Fibroblast of skin of left quadriceps (primary cell): ENCODE measurements at places on chromosomes 12 and 14.
A peak's percentile ranks its signal among the peaks of the same experiment; 100 is the strongest.

GRCh38 chr14:88168498-88169165 lies 154.4 kb downstream of the KCNK10 start:
- DNase-seq, result no peak

GRCh38 chr14:102833991-102834390 lies 56.7 kb downstream of the TRAF3 start:
- no peak for DNase-seq

GRCh38 chr12:87756111-87756510 lies 273.1 kb downstream of the C12orf50 start:
- DNase-seq, result peak; percentile 76

GRCh38 chr14:78227248-78228077 lies 57.3 kb downstream of the NRXN3 start:
- no peak for DNase-seq

DNA sequence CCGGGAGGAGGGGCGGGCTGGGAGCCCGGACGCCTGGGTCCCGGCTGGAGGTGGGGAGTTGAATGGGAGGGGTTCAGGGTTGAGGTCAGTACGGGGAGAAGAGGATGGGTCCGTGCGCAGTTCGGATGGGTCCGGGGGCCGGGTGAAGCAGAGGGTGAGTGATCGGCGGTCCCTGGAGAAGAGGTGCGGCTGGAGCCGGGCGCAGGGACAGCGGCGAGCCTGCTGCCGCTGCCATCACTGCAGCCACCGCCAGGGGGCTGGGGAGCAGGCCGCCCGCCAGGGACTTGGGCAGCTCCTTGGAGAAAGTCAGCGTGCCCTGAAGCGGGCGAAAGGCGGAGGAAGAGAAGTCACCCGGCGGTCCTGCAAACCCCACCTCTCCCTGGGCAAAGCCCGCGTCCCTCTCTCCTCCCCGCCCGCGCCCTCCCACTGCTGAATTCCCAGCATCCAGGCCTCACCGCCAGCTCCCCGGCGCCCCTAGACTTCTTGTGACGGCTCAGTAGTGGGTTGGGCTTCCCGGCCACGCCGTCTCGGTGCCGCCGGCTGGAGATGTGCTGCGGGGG lies 6.0 kb upstream of the GPR84 start:
- DNase-seq, result no peak

GRCh38 chr12:47022296-47022695 lies 57.1 kb upstream of the PCED1B start:
- DNase-seq, result peak; percentile 55

- no peak for DNase-seq
Observed at GRCh38 chr12:128314611-128315010, 47.6 kb downstream of the TMEM132C start.

GRCh38 chr14:102629808-102630350 lies 37.4 kb downstream of the RCOR1 start:
- DNase-seq, result no peak

DNA sequence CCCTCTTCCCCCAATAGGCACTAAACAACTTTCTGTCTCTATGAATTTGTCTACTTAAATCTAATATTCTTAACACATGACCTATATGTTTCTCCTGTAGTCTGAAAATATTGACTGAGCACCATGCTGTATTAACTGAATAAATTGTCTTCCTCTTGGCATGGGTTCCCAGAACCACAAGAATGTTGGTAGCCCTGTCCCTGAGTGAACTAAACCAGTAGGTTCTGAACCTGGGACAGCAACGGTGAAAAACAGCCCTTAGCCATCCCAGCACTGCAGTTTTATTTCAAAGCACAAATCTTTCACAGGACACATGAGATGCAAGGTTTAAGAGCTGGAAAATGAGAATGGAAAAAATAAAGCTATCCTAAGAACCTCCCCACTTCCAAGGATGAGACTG lies 20.4 kb upstream of the HSP90B1 start:
- no peak for DNase-seq

DNA sequence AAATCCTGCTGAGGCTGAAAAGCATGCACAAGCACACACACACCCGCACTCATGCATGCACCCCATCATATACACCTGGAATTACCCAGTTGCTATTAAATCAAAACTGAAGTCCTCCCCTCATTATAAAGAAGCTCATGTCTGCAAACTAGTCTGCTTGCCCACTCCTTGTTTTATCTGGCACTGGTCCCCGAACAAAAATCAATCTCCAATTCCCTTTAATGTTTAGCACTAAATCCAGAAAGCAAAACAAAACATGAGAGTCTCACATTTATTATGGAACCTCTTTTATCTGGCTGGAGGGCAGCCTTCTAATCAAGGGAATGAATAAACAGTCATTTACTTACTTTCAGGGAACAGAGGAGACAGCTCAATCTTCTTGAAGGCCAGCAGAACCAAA lies 1093.4 kb upstream of the FLRT2 start:
- DNase-seq, result no peak

DNA sequence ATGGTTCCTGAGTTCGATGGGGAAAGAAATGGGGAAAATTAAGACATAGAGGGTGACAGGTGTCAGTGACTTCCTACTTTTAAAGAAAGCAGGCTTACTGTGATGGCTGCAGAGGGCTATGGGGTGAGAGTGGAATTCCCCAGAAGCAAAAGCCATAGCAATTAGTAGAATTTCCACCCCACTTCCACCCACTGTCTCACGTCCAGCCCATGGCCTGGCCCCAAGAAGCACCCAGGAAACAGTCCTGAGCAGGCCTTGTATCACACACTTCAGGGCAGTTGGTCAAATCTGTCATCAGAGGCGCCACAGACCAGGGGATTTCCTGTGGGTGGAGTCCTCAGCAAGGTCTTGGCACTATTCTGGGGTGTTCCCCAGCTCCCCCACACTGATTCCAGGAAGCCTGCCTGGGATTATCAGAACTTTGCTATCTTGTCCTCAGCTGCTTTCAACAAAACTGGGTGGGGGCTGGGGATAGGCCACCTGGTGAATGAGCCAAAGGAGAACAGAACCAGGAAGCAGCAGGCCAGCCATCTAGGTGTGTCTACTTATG lies 120.1 kb upstream of the CCND2 start:
- DNase-seq, result no peak

- DNase-seq, result no peak
Observed at GRCh38 chr14:24179294-24179960, 7.5 kb downstream of the REC8 start.

DNA sequence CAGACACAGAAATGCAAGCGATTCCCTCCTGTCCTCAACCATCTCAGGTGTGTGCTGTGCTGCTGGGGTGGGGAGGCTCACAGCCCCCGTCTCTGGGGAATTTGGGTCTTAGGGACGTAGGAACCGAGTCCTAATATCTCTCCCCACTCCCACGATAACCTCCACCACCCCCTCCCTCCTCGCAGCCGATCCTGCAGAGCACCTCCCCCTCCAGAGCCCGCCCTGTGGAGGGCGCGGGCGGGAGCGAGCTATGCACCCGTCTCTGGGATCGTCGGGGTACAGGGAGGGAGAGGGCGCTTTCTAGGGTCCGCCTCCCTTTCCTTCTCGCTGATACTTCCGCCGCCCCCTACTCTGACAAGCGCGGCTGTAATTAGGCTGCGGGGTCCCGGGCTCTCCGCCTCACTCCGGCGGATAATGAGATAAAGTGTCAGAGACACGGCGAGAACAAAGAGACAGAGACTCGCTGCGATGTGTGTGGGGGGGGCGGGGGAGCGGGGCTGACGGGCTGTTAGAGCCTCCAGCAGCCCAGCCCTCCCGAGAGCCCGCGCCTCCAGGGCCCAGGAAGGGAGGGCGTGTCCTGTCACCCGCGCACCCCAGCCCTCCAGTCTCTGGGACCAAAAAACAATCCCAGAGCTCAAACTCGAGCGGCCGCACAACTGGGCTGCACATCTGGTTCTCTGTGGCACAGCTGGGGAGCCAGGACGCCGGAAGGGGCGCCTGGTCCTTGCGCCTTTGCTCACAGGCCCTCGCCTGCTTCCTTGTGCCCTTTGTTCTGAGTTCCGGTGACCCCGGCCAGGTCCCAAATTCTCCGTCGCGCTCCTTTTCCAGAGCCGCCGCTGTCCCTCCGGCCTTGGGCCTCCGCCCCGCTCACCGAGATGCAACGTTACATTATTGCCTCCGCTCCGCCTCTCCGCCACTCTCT lies 8.7 kb downstream of the SHMT2 start:
- no peak for DNase-seq

DNA sequence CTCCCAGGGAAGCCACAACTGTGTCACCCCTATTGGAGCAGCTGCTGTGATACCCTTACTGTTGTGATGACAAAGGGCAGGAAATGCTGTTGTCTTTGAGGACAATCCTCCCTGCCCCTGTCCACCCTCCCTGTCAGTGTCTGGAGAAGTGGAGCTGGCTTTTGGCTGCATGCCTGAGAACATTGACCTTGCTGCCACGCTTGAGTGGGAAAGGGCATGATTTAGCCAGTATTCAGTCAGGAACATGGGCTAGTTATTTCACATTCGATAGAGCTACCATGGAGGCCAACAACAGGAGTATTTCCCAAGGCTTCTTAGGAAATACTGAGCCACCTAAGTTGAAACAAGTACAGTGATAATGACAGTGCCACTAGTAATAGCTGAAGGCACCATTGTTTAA lies 59.4 kb downstream of the MYRFL start:
- DNase-seq, result no peak

DNA sequence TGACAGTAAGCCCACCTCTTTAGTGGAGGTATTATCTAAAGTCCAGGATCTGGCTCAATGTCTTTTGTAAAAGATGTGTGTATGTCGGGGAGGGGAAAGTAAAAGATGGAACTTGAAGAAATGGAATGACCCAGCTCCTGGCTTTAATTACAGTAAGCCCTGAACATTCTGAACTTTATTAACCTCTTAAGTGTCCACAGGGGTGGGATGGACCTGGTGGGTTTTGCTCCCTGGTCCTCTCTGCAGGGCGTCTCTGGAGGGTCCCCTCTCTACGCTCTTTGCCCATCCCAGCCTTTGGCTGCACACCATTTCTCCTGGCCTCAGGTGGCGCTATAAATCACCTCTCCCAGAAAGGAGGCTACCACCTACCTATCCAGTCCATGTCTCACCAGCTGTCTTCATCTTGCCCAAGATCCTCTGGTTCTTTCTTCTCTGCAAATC lies 3.7 kb upstream of the CISTR start:
- no peak for DNase-seq

GRCh38 chr12:94762943-94763342 lies 112.6 kb upstream of the TMCC3 start:
- DNase-seq, result no peak
